ENCODE measurements at places on chromosomes 3 and 15.
A peak's percentile ranks its signal among the peaks of the same experiment; 100 is the strongest.

- no peak for DNase-seq
These were observed 41.8 kb downstream of the HOMER2 start for GRCh38 chr15:82910721-82911120.

- no peak for DNase-seq
These were observed 216.1 kb upstream of the CDIN1 start for GRCh38 chr15:36363335-36363734.

DNA sequence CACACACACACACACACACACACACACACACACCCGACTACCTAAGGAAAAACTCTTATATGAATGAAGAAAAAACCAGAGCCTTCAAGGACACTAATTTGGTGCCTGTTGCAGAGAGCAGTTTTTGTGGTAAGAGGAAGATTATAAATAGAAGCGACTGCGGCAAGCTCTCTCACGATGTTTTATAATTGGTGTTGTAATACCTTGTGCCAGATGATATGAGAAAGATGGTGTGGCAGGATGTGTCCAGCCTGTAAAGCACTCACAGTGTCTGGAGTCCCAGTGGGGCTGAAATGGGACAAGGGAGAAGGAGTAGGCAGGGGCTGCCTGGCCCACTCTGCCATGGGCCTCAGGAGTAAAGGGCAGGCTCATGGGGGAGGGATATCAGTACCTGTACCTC is 839.9 kb downstream of the AGBL1 start:
- no peak for DNase-seq

DNA sequence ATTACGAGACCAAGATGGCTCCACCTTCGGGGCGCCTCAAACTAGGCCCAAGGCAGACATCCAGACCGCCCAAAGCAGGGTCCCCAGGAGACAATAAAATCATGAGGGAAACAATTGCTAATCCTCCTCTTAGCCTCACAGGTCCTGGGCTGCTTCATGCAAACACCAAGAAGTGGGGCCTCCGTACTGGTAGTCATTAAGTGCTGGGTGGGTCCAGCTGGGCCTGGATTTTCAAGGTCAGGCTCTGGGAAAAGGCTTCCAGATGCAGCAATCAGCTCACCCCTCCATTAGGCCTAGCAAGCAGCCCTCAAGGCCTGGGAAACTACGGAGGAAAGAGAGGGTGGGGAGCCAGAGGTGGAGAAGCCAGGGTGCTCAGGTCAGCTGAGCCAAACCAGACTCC is 634 bp downstream of the FBXL22 start:
- no peak for DNase-seq

DNA sequence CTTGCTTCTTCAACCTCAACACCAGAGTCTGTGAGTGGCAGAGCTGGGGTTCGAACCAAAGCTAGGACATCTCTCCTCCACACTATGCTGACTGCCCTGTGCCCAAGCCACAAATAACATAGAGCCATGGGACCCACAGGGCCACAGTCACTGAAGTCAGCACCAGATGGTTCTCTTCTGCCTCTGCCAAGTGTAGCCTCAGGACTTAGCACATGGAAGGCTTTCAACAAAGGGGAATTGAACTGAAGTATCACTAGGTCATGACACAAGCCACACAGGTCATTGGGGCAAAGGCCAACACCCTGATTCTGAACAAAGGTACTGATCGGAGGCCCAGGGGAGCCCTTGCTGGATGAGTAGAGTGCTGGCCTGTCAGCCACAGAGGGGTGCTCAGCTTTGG is 83.6 kb downstream of the BDH1 start:
- DNase-seq = no peak

DNA sequence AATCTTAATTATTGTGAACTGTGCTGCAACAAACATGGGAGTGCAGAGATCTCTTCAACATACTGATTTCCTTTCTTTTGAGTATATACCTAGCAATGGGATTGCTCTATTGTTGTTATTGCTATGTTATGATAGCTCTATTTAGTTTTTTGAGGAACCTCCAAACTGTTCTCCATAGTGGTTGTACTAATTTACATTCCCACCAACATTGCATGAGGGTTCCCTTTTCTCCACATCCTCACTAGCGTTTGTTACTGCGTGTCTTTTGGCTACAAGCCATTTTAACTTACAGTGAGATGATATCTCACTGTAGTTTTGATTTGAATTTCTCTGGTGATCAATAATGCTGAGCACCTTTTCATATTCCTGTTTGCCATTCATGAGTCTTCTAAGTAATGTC is 45.5 kb upstream of the TNFSF10 start:
- DNase-seq = no peak

- no peak for DNase-seq
These were observed 129.3 kb upstream of the FEZF2 start for GRCh38 chr3:62502315-62503300.

DNA sequence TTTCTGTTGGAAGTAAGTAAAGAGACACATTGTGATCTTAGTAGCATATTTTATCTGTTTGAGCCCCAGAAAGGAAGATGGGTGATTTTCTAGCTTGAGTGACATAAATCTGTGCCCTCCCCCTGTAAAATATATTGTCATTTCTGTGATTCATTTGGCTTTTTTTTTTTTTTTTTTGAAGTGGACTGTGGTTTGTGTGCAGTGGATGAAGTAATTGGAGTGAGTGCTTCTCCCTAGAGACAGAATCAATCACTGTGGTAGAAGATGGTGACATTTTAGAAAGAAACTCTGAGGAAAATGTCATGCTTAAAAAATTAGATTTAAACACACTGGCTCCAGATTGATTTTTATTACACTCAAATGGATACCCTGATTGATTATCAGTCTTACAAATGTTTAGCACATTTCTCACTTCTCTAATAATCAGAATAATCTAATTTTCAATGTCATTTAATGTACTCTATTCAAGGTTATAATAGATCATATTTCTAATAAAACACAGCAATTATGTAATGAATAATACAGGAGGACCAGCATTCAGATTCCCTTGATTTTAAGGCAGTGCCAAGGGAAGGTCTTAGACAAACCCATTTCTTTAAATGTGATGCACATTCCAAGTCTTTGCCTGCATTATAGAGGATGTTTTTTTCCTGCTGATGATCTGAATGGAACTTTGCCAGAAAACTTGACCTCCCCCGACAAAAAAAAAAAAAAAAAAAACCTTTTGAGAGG is 116.6 kb downstream of the TOP2B start:
- no peak for DNase-seq

GRCh38 chr15:51224428-51224827 is 114.0 kb downstream of the CYP19A1 start:
- DNase-seq = no peak

DNA sequence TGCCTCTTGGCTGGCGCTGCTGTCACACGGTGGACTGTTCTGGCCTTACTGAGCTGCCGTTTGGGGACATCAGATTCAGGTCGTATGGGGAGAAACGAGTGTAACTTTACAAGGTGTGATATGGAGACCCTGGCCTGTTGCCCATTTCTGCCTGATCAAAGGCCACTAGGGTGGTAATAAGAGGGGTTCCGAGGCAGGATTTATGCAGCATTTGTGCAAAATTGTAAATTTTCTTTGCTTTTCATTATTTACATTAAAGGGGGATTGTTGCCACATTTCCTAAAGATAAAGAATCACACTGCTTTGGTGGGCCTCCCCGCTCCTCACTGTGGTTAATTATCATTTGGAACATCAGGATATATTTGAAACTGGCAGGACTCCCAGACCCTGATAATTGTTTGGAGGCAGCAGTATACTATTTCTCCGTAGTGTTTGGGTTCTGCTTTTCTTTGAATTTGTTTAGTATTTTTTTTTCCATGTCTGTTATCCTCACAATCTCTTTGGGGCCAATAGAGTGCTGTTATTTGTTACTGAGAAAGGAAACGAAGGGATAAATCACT is 891 bp downstream of the NXPE3 start:
- no peak for DNase-seq

DNA sequence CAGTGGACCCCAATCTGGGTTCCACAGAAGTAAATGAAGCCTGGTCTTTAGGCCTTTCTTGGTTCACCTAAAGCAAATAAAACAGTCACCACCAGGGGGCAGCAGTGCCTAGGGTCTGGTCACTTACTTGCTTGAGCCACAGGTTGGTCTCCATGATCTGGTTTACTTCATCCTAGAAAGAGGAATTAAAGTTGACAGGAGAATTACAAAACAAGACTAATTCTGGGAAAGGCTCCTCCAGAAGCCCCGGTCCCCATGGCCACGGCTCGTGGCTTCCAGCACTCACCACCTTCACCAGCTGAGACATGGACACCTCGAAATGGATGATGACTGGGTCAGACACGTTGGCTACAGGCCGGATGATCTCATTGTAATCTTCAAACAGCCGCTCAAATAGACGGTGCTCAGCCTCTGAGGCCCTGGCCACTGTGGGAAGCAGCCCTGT is 2.3 kb downstream of the CHRNA3 start:
- DNase-seq = peak; percentile 86

GRCh38 chr15:43190178-43190577 is 5.0 kb downstream of the CCNDBP1 start:
- DNase-seq = no peak

All from KG1 (cell line).